T-helper 2 cell treated with Interferon-gamma antibody and Interleukin-4, amounts not matched to agents 5 μg/mL and 100 μg/mL, for 36 hours (primary cell): ENCODE measurements at places on chromosomes 16 and 17.

DNA sequence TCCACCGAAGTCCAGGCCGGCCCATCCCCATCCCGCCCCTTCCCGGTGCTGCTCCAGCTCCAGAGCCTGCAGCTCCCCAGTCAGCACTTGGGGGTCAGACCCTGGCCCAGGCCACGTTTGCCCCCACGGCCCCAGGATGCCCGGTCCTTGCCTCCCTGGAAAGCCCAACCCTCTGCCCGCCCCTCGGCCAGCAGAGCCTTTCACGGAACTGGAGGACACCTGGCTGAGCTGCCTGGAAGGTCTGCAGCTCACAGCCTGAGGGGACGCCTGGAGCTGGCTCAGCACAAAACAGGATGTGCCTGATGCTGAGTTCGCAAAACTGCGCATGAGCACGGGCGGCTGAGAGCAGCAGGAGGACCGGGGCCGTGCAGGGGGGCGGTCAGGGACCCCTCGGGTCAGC lies 29.7 kb upstream of the SSTR5 start:
- H3K36me3 ChIP-seq: no peaks in the 10 kb centered on the region
- H3K27me3 ChIP-seq: no peaks in the 10 kb centered on the region
- no peaks in the 10 kb centered on the region for H3K4me1 ChIP-seq
- no peak overlapping the region for H3K27ac ChIP-seq

DNA sequence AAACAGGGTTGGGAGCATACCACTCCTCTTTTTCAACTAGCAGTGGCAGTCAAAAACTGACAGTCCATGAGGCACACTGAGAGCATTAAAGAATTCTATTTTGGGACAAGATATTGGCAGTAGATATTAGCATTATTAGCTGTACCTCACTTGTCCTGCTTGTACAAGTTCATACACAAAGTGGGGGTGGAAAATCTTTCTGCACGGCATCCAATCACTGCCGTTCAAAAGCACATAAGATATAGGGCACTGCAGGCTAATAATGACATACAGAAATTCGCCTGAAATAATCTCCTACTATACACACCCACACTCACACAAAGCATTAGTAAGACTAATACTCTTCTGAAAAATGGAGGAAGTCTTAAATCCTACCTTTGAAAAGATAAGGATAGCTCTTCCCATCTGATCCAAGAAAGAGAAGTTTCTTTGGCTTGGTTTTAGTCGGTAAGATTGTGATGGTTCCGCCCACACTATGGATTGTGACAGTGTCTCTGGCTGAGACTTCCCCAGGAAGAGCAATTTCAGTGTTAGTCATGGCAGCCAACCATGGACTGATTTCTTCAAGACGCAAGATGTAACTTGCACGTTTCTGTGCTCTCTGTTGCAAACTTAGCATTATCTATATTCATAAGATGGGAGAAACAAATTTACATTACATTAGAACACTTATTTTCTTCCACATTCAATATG lies 40.6 kb upstream of the ARL6IP1 start:
- no peak overlapping the region for H3K4me3 ChIP-seq
- DNase-seq: no peak
- peaks cover 7% of the 10 kb centered on the region for H3K4me1 ChIP-seq
- H3K36me3 ChIP-seq: peaks cover 76% of the 10 kb centered on the region

DNA sequence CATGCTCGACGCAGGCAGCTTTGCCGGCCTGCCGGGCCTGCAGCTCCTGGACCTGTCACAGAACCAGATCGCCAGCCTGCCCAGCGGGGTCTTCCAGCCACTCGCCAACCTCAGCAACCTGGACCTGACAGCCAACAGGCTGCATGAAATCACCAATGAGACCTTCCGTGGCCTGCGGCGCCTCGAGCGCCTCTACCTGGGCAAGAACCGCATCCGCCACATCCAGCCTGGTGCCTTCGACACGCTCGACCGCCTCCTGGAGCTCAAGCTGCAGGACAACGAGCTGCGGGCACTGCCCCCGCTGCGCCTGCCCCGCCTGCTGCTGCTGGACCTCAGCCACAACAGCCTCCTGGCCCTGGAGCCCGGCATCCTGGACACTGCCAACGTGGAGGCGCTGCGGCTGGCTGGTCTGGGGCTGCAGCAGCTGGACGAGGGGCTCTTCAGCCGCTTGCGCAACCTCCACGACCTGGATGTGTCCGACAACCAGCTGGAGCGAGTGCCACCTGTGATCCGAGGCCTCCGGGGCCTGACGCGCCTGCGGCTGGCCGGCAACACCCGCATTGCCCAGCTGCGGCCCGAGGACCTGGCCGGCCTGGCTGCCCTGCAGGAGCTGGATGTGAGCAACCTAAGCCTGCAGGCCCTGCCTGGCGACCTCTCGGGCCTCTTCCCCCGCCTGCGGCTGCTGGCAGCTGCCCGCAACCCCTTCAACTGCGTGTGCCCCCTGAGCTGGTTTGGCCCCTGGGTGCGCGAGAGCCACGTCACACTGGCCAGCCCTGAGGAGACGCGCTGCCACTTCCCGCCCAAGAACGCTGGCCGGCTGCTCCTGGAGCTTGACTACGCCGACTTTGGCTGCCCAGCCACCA lies 9.7 kb downstream of the VASN start:
- H3K27me3 ChIP-seq: no peaks in the 10 kb centered on the region
- H3K4me1 ChIP-seq: no peaks in the 10 kb centered on the region
- DNase-seq: no peak
- no peak overlapping the region for H3K27ac ChIP-seq
- no peak overlapping the region for H3K4me3 ChIP-seq

GRCh38 chr17:27525836-27526603 lies 69.8 kb downstream of the KSR1 start:
- H3K4me3 ChIP-seq: peak overlapping the region; percentile 41
- peak overlapping the region; percentile 43 for H3K27ac ChIP-seq
- no peaks in the 10 kb centered on the region for H3K36me3 ChIP-seq
- H3K4me1 ChIP-seq: peaks cover 47% of the 10 kb centered on the region
- DNase-seq: no peak
- H3K27me3 ChIP-seq: no peaks in the 10 kb centered on the region

DNA sequence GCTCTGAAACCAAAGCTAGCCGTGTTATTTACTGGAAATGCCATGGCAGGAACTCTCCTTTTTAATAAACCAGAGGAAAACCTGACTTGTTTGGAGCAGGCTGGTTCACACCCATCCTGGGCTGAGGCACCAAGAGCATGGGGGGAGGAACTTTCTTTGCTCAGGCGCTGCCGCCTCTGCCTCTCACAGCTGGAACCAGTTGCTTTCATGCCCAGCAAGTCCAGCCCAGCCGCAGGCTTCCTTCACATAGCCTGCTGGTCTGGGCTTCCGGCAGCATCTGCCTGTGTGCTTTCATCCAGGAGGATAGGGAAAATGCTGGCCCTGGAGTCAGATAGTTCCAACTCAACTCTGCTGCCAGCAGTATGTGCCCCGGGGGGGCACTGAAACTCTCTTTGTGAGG lies 88.1 kb upstream of the ASIC2 start:
- DNase-seq: no peak
- no peaks in the 10 kb centered on the region for H3K36me3 ChIP-seq
- no peaks in the 10 kb centered on the region for H3K4me1 ChIP-seq
- H3K4me3 ChIP-seq: no peak overlapping the region

- H3K36me3 ChIP-seq: no peaks in the 10 kb centered on the region
- H3K27ac ChIP-seq: peak overlapping the region; percentile 20
- peak; percentile 48 for DNase-seq
- no peaks in the 10 kb centered on the region for H3K27me3 ChIP-seq
- H3K4me3 ChIP-seq: peak overlapping the region; percentile 9
Measured at GRCh38 chr16:81831722-81832126, 52.6 kb downstream of the PLCG2 start.

DNA sequence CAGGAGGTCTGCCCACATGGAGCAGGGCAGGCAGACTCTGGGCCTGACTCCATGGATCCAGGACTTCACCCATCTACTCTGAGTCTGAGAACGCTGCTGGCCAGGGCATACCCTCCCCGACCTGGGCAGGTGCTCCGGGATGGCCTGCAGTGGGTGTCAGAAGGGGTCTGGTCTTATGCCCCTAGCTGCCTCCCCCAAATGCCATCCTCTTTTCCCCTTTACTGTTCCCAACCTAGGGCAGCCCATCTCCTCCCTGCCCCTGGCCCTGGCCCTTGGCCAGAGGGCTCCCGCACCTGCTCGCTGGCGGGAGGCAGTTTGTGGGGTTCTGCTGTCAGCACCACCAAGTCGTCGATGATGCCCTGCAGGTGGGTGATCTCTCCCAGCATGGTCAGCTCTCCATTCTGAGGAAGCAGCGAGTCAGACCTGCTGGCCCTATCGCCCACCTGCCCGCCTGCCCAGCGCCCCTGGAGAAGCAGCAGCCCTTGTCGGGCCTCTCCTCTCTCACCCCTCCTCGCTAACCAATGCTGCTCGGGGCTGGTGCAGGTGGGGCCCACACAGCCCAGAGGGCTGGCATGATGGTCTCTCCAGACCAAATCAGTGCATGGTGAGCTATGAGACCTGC lies 8.2 kb downstream of the MTSS2 start:
- H3K27ac ChIP-seq: no peak overlapping the region
- H3K27me3 ChIP-seq: no peaks in the 10 kb centered on the region
- no peaks in the 10 kb centered on the region for H3K36me3 ChIP-seq

DNA sequence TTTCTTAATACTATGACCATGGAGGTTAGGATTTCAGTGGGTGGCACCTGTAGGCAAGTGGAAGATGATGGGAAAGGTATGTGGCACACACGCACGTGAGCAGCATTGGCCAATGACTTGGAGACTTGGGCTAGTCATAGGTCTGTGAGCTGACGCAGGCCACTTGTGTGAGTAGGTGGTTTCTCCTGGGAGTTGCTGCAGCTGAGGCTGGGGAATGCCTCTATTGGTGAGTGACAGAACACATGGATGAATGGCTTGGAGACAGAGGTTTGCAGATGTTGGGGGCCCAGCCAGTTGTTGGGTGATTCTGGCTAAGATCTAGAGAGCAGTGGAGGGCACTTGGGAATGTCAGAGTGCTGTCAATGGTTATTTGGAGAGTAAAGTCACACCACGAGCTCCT lies 64.1 kb downstream of the MARF1 start:
- no peak overlapping the region for H3K4me3 ChIP-seq
- H3K36me3 ChIP-seq: peaks cover 4% of the 10 kb centered on the region
- H3K4me1 ChIP-seq: peaks cover 9% of the 10 kb centered on the region
- no peak overlapping the region for H3K27ac ChIP-seq
- no peak for DNase-seq

DNA sequence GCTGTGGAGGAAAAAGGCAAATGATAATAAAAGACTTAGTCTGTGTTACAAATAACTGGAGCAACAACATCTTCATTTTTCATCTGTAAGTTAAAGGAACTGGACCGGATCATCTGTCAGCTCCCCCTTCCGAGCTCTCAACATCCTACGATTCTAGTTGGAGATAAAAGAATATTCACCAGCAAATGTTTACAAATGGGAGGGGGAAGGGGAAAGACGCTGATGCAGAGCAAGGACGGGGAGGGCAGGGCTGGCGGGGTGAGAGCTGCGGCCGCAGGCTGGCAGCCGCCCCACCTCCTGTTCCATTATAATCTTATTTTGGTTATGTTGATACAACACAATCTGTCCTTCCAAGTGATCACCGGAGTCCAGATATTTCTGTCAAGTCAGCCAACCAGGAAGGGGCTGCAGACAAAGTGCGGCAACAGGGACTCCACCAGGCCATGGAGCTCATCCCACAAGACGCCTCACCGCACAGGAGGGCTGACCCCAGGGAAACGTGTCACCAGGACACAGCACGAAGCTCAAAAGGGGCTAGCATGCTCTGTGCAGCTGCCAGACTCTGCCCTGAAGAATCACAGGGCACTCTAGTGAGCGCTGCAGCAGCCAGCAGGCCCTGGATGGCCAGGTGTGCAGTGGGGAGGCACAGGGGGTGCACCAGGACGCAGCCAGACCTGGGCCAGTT lies 19.7 kb downstream of the FBXO31 start:
- DNase-seq: no peak
- no peak overlapping the region for H3K4me3 ChIP-seq
- peak overlapping the region; percentile 60 for H3K27ac ChIP-seq

GRCh38 chr17:2937331-2938003 lies 125.9 kb downstream of the OR1D5 start:
- no peaks in the 10 kb centered on the region for H3K27me3 ChIP-seq
- peaks cover 1% of the 10 kb centered on the region for H3K36me3 ChIP-seq
- DNase-seq: no peak
- H3K4me1 ChIP-seq: no peaks in the 10 kb centered on the region
- no peak overlapping the region for H3K27ac ChIP-seq

DNA sequence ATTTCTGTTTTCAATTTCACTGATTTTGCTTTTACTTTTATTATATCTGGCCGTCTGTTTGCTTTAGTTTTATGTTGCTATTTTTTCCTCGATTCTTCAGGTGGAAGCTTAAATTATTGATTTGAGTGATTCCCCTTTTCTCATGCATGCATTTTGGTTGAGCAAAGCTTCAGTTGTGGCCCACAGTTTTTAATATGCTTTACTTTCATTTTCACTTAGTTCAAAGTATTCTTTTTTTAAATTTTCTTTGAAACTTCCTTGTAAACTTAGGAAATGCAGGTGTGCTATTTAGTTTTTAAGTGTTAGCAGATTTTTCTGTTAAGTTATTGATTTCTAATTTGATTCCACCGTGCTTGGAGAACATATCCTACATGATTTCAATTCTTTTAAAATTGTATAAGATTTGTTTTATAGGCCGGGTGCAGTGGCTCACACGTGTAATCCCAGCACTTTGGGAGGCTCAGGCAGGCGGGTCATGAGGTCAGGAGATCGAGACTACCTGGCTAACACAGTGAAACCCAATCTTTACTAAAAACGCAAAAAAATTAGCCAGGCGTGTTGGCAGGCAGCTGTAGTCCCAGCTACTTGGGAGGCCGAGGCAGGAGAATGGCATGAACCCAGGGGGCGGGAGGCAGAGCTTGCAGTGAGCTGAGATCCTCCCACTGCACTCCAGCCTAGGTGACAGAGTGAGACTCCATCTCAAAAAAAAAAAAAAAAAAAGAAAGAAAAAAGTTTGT lies 531.2 kb downstream of the KIF2B start:
- no peaks in the 10 kb centered on the region for H3K4me1 ChIP-seq
- H3K4me3 ChIP-seq: no peak overlapping the region
- no peak for DNase-seq

DNA sequence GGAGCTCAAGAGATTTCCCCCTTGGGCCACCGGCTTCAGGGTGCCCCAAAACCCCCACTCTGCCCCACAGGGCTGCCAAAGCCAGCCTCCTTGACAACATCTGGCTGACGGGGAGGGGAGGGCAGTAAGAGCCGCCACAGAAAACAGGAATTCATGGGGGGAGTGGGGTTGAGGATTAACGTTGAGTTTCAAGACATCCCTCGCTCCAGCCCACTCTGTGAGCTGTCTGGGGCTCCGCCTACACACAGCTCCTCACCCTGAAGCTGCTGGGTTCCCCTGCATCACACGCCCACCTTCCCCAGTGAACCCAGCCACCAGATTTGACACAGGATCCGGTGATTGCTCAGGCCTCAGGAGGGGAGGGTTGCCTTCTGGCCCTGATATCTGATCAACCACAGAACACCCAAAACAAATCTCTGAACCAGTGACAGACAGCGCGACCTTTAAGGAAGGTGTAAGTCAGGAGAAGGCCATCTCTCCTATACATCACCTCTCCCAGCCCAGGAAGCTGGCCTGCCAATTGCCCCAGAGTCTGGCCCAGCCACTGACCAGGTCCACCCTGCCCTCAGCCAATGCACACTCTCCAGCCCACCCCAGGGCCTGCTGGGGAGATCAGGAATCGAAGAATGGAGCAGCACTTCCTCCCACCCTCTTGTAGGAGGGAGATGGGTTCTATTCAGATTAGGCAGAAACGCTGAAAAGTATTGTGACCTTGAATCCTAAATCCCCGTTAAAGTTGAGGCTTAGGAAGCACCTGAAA lies 132.1 kb downstream of the CLEC16A start:
- H3K27me3 ChIP-seq: no peaks in the 10 kb centered on the region
- H3K36me3 ChIP-seq: peaks cover 31% of the 10 kb centered on the region
- peak overlapping the region; percentile 56 for H3K4me3 ChIP-seq
- peaks cover 86% of the 10 kb centered on the region for H3K4me1 ChIP-seq
- peak overlapping the region; percentile 90 for H3K27ac ChIP-seq
- peak; percentile 93 for DNase-seq
